ENCODE measurements at places on chromosomes 7 and 10. TPM values are rescaled to one million over a fixed set of nuclear protein-coding genes. Genes with fewer than 3 reads are reported as not detected.

AGMO gene
- total RNA-seq: 7.3 TPM

GRCh38 chr10:24622781-24623301, 100.8 kb downstream of the ARHGAP21 start:
- DNase-seq: no peak
- H3K27me3 ChIP-seq: no peaks in the 10 kb centered on the region
- H3K27ac ChIP-seq: no peak overlapping the region
- no peaks in the 10 kb centered on the region for H3K36me3 ChIP-seq
- no peaks in the 10 kb centered on the region for H3K4me1 ChIP-seq
- H3K4me3 ChIP-seq: no peak overlapping the region

GRCh38 chr7:85669225-85669624, 482.4 kb upstream of the SEMA3D start:
- H3K4me3 ChIP-seq: no peak overlapping the region
- no peak for DNase-seq
- no peaks in the 10 kb centered on the region for H3K36me3 ChIP-seq
- H3K4me1 ChIP-seq: no peaks in the 10 kb centered on the region

SEMA3C gene
- 139 TPM for total RNA-seq

- no peaks in the 10 kb centered on the region for H3K27me3 ChIP-seq
- no peak overlapping the region for H3K4me3 ChIP-seq
- DNase-seq: no peak
- peaks cover 8% of the 10 kb centered on the region for H3K4me1 ChIP-seq
Observed at GRCh38 chr10:70593513-70593890, 9.0 kb downstream of the PRF1 start.

GRCh38 chr7:150406567-150407421, 27.7 kb downstream of the ZNF775 start:
- DNase-seq: peak; percentile 39
- H3K27ac ChIP-seq: peak overlapping the region; percentile 96
- no peak overlapping the region for H3K4me3 ChIP-seq

GOT1 gene
- 59.0 TPM for total RNA-seq

- H3K36me3 ChIP-seq: no peaks in the 10 kb centered on the region
- DNase-seq: no peak
- H3K4me1 ChIP-seq: no peaks in the 10 kb centered on the region
- no peak overlapping the region for H3K27ac ChIP-seq
- no peak overlapping the region for H3K4me3 ChIP-seq
Observed at GRCh38 chr7:45394117-45394708, 180.0 kb upstream of the ADCY1 start.
